ENCODE measurements at places on chromosomes 3 and 15. TPM values are rescaled to one million over a fixed set of nuclear protein-coding genes. Genes with fewer than 3 reads are reported as not detected.

MAN2C1 gene
- total RNA-seq: 96.9 TPM

GOLGA8N gene
- total RNA-seq: 9.6 TPM

MLH1 gene
- 38.8 TPM for total RNA-seq

ZSCAN29 gene
- total RNA-seq: 11.6 TPM

RBP2 gene
- total RNA-seq: not detected

DNA sequence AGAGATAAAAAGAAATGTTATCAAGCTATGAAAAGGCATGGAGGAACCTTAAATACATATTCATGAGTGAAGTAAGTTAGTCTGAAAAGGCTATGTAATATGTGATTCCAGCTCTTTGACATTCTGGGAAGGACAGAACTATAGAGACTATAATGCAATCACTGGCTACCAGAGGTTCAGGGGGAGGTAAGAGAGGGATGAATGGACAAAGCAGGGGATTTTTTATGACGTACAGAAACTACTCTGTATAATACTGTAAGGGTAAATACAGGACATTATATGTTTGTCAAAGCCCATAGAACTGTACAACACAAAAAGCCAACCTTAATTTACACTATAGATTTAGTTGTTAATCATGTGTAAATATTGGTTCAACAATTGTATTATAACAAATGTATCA is 46.1 kb downstream of the MCTP2 start:
- DNase-seq: no peak

- DNase-seq: peak; percentile 73
These were observed 32.4 kb upstream of the ALDH1L1 start for GRCh38 chr3:126212620-126213378.

GRCh38 chr15:83835479-83835878 is 181.6 kb downstream of the ADAMTSL3 start:
- DNase-seq: no peak

DNA sequence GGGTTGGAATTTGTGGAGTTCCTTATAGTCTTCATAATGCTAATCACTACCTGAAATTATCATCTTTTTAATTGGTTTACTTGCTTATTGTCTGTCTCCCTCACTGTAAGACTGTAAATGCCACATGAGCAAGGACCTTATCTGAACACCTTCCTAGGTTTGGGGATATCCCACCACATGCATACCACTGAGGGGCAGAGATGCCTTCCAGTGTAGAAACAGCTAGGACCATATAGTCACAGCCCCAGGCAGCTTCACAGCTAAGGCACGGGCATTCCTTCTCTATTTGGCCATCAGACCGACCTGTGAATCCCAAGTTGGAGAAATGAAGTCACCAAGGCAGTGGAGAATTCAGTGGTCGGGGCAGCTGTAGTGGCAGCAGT is 28.6 kb downstream of the PAQR9 start:
- no peak for DNase-seq

DNA sequence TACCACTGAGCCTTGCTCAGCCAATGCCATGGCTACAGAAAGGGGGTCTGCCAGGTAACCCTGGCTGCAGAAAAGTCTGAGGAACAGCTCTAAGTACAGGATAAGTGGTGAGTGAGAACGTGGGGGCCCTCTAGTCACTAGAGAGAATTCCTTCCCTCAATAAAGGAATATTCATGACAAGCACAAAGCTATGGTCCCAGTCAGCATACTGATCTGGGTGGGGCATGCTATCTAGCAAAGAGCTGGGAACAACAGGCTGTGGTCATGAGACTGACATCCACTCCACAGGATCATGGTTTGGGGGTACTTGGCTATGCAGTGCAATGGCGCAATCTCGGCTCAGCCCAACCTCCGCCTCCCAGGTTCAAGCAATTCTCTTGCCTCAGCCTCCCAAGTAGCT is 140.4 kb downstream of the MTHFS start:
- DNase-seq: no peak

GRCh38 chr15:34709866-34710265 is 44.9 kb downstream of the GJD2 start:
- DNase-seq: no peak

GRCh38 chr15:86570738-86571137 is 491.1 kb downstream of the AGBL1 start:
- DNase-seq: peak; percentile 28

GRCh38 chr3:72355168-72355567 is 493.1 kb downstream of the SHQ1 start:
- no peak for DNase-seq

DNA sequence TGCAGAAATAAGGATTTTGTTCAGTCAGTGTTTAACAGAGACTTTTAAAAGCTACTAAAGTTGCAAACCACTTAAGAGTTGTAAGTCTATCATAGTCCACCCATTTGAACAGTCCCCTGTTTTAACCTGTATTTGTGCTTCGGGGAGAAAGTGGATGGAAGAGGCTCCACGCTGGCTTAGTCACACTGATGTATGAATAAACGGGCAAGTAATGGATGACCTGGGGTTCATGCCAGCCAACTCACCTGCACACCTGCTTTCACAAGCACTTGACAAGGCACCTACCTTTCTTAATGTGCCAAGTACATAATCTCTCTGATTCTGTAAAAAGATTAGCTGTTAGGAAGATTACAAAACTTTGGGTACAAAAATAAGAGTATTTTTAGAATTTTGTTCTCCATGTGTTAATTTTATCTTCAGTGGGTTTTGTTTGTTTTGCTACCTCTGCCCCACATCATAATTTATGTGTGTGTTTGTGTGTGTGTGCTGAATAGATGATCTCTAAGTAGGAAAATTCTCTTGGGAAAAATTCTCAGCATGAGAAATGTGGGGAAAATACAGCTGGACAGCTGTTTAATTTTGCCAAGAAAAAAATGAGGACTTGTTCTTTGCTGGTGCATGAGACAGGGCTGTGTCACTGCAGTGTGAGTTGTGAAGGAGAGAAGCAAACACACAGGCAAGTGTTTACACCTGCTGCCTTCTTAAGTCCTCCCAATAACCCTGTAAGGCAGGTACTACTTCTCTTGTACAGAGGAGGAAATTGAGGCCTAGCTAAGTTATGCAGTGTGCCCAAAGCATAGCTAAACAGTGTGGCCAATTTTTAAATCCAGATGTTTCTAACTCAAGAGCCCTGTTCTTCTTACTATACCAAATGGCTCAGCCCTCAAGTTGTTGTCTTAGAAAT is 181.2 kb upstream of the IL12A start:
- DNase-seq: no peak

DNA sequence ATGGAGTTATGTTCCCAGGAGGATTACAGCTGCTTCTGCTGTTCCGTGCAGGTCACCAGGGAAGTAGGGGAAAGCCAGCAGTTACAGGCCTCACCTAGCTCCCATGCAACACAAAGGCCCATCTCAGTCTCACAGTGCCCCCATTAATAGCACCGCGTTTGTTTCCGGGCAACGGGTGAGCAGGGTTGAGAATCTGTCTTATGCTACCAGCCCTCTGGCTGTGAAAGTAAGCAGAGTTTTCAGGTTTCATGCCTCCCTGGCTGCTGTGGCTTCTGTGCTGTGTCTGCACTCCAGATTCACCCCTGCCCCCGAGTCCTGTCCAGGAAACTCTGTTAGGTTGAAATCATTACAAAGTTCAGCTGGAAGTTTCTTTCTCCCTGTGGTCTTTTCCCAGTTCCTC is 254.4 kb upstream of the GPR149 start:
- no peak for DNase-seq

GRCh38 chr15:71103102-71103676 is 12.1 kb upstream of the THSD4 start:
- DNase-seq: peak; percentile 61

- no peak for DNase-seq
These were observed 54.1 kb upstream of the AKAP13 start for GRCh38 chr15:85326291-85326690.
